Stimulated activated CD8-positive, alpha-beta memory T cell treated with anti-CD3 and anti-CD28 coated beads, Interleukin-2, amount 100 ng/mL, for 1 hour (primary cell): ENCODE measurements at places on chromosomes 6 and 20.

GRCh38 chr6:87670707-87671106, 31.3 kb downstream of the AKIRIN2 start:
- DNase-seq: no peak

DNA sequence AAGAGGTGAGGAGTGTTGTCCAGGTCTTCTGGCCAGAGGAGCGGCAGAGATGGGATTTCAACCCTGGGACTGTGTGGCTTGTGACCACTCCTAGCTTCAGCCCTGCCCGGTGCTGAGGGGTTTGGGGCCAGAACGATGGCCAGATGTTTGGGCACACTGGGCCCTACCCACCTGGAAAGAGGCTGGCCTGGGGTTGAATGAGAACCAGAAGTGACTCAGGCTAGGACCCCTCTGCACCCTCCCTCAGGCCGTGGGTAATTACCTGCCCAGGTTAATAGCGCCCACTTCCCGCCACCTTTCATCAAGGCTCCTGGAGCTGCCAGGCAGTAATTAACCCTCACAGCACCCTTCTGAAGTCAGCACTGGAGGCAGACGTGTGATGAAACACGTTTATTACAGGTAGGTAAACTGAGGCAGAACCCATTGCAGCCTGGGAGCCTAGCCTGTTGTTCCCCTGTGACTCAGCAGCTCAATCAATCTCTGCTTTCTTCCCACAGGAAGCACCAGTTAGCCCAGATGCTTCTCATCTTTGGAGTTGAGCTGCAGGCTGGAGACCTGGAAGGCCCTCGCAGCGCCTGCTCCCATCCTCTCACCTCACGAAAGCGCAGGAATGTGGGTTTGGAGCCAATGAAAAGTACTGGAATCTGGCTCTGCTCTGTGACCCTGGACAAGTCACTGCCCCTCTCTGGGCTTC, 120.8 kb downstream of the CEBPB start:
- no peak for DNase-seq

- no peak for DNase-seq
These were observed 444.2 kb upstream of the JAG1 start for GRCh38 chr20:11117808-11118528.

GRCh38 chr20:63215101-63216040, 560 bp downstream of the YTHDF1 start:
- DNase-seq: no peak

- DNase-seq: no peak
These were observed 240.3 kb upstream of the TAB2 start for GRCh38 chr6:149077208-149077607.

GRCh38 chr6:134196568-134197193, 121.2 kb downstream of the SGK1 start:
- DNase-seq: no peak

DNA sequence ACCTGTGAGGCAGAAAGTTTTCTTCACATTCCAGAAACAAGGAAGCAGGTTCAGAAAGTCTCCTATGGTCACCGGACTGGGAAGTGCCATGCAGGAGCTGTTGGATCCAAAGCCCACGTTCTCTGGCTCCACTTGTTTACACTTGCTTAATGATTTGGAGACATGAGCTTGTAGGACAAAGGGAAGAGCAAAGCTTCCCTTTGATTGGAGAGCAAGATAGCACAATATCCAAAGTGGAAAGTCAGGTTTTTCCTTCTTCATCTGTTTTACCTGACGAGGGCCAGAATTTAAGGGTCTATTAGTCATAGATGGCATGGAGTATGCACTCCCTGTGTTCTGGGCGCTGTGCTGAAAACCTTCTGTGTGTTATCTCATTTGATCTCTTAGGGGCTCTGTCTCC, 81.2 kb downstream of the PDE7B start:
- no peak for DNase-seq

GRCh38 chr6:75113446-75113845, 92.4 kb downstream of the COL12A1 start:
- DNase-seq: no peak

DNA sequence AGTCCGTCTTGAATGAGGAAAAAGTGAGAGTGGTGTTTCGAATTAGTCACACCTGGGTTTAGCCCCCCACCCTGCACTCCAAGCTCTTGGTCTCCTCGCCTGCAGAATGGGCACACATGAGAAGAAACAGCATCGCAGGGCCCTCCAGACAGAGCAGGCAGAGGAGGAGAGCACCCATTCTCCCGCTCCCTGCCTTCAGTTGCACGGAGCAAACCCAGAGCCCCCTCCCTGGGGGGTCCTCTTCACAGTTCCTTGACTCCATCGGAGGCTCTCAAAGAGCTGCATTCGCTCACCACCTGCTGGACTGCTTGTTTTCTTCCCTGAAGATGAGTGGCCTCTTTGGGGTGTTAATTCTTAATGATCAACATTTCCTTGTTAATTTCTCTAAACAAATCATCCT, 5.1 kb downstream of the CST7 start:
- DNase-seq: no peak

DNA sequence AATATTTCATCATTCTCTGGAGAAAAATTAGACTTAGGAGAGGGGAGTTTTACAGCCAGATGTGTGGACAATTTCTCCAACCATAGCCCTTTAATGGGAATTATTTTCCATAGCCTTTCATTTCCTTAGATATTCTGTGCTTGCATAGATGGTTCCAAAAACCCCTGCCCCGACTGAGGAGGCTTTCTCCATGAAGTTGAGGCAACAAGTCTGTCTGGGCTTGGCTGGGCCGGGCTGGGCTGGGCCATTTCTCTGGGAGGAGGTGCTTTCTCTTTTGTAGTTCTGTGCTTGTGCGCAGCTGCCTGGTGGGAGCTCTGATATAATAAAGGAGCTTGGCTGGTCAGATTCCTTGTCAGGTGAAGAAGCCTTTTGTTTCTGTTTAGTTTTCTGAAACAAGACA, 71.4 kb downstream of the SOBP start:
- DNase-seq: no peak

DNA sequence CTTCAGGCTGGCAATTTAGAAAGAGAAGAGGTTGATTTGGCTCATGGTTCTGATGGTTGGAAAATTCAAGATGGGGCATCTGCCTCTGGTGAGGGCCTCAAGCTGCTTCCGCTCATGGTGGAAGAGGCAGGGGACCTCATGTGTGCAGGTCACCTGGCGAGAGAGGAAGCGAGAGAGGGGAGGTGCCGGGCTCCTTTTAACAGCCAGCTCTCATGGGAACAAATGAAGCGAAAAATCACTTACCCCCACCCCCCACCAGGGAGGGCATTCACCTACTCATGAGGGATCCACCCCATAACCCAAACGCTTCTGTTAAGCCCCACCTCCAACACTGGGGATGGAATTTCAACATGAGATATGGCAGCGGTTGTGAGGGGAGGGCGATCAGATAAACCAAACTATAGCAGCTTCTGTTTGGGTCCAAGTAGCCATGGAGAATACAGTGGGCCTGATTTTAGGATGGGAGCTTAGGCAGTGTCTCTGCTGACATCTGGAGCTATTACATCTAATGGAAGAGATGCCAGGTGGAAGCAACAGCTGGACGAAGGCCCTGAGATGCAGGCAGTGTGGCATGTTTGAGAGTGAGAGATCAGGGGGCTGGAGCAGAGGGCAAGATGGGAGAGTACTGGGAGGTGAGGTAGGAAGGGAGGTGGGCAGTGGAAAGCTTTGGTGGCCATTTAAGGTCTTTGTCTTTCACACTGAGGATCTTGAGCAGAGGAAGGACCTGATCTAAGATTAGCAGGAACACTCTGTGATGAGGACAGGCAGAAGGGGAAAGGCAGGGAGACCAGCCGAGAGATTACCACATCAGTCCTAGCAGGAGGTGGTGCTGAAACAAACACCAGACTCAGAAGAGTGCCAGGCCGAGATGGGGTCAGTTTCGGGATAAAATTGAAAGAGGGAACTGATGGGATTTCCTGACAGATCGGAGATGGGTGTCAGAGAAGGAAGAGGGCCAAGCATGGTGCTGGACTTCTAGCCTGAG, 161.8 kb downstream of the NFATC2 start:
- DNase-seq: no peak

DNA sequence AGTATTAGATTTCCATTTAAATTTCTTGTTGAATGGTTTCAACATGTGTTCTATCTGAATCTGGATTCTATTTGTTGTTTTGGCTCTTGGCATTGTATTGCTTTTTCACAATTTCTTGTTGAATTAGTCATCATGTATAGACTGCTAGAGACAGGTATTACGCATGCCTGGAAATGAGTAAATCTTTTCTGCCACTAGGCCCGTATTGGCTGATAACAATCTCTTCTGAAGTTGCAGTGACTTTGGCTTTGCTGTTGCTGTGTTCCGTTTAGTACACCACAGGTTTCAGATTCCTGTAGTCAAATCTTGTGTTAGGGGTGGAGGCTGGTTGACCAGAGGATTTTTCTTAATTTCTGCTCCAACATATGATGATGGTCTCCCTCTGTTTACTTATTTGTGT, 1339.4 kb downstream of the GRIK2 start:
- no peak for DNase-seq

- no peak for DNase-seq
These were observed 20.0 kb upstream of the PHF3 start for GRCh38 chr6:63615590-63615989.

DNA sequence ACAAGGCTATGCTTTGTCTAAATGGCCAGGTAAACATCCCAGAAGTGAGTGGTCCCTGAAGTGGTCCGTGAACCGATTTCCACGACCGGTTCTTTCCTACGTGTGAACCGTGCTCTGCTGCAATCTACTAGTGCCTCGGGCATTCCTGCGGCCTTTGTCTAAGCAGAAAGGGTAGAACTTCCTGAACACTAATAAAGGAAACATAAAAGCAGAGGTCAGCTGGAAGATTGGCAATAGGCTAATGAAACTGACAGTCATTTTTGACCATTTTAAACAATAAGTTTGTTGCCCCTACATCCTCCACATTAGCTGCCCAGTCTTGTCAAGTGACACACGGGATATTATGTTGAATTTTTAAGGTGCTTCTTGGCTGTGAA, 410.0 kb downstream of the PLCB1 start:
- DNase-seq: no peak

DNA sequence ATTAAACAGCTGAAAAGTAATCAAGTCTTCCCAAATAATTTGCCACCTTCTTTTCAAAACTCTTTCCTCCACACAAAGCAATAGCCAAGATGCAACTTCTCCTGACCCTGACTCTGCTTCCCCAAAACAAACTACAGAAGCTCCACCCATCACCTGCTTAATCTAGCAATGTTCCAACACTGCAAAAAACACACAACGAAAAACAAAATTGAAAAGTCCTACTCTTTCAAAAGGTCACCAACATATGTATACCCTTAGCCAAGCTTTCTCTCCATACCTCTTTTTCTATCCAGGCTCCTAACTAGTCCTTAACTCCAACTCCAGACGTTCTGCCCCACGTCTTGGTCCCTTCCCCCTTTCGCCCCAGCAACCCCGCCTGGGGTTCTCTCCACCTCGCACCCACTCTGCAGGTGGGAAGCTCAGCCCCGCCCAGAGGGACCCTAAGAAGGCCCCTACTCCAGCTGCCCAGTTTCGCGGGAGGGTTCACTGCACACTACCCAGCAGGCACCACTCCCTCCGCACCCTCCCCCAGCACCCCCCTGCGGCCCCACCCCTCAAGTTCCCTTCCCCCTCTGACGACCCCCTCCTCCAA, 717 bp downstream of the CSNK2A1 start:
- DNase-seq: no peak

DNA sequence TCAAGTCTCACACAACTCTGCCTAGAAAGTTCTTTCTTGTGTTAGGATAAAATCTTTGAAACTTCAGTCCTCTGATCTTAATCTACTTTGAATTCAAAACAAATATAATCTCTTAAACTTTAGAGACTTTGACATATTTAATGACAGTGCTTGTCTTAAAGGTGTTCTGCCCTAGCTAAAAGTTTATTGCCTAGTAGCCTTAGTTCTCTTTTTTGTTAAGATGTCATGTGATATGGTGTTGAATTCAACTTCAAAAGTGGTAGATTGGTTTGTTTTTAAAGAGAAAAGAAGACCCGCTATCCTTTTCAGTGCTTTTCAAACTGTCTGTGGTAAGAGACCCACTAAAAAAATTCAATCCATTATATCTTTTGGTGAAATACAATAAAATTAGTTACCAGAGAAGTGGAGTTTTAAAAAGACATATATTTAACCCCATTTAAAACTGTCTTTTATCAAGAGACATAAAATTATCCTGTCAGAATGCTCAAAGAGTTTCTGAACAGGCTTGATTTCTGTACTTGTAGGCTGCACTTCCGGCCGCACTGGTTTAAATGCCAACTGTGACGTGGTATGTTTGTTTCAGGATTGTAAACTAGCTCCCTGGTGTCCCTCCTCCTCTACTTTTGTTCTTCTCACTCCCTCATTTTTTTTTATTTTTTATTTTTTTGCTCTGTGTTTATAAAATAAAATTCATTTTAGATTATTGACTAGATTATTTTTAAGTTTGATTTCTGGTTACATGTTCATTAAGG, 76.5 kb downstream of the QKI start:
- no peak for DNase-seq

- DNase-seq: no peak
These were observed 10.2 kb downstream of the PTPN1 start for GRCh38 chr20:50520222-50520880.

DNA sequence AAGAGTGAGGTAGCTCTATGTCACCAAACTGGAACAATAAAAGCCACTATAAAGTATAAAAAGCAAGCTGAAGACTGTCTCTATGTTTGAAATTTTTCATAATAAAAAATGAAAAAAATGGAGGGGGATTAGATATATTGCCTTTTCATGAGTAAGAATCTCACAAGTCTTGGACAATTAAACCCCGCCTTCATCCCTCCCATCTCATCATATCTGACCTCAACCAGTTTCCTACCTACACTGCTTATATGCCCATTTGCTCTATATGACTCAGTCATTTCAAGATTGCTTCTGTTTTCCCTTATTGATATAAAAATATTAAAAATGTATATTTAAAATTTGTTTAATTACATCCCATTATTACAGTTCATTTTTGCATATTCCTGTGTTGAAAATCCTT, 2.9 kb upstream of the TRIM39 start:
- no peak for DNase-seq

DNA sequence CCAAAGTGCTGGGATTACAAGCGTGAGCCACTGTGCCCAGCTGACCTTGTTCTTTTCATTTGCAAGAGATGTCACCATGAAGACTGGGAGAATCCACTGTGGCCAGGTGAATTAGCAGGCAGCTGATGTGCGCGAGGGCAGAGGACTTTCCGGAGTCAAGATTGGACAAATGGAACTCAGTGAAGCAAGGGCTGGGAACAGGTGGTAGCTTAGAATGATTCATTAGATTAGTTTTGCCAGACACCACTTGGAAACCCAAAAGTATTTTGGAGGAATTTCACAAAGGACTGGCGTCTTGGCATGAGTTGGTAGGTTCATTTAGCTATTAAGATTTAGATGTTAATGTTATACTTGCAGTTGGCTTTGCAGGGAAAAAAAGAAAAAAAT, 4.7 kb upstream of the AKAP7 start:
- no peak for DNase-seq

GRCh38 chr6:20833881-20834515, 299.7 kb downstream of the CDKAL1 start:
- no peak for DNase-seq

DNA sequence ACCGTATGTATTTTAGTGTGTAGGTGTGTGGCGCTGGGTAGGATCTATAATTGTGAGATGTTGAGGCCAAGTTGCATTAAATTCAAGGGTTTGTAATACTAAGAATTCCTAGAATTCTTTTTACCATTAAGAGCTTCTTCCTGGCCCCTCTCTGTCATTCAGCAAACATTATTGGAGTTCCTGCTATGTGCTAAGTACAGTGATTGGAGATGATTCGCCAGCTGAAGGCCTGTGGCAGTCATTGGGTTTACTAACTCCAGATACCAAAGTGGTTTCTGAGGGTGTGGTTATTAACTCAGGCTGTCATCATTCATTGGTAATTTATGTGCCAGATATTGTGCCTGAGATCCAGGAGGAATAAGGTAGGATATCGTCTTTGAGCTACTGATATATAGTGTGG, 167.1 kb downstream of the LAMA2 start:
- DNase-seq: no peak

- DNase-seq: no peak
These were observed 93.7 kb upstream of the ATXN1 start for GRCh38 chr6:16854986-16855385.
